ENCODE measurements at places on chromosomes 2 and 18. TPM values are rescaled to one million over a fixed set of nuclear protein-coding genes. Genes with fewer than 3 reads are reported as not detected.

DNA sequence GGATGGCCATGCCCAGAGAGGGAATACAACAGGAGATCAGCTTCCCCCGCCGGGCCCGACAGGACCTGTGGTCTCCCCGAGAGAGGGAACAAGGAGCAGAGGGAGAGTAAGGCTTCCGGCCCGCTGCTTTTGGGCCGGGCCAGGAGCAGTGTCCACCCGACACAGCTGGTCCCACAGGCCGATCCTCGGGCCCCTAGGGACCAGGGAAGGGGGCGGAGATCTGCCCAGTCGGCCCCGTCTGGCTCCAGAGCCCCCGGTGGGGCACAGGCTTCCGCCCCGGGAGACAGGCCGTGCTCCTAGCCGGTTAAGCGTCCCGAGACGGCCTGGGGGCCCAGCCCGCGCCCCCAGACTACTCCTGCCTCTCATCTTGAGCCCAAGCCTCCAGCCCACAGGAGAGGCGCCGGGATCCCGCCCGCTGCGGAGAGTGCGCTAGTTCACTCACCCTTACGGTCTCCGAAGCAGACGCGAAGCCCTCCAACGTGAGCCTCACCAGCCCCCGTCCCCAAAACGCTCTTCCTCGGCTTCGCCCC lies at the start of gene MCFD2:
Gene MCFD2 (minus strand): TSS at position 526 of the 530 bp plus-strand sequence. CDS start 6,635 bp downstream, outside the sequence.
- peak within 1 kb of the TSS; percentile 79 for H3K27ac ChIP-seq
- H3K36me3 ChIP-seq = peaks cover 23% of the 10 kb centered on the region
- no peaks in the 10 kb centered on the region for H3K27me3 ChIP-seq

DNA sequence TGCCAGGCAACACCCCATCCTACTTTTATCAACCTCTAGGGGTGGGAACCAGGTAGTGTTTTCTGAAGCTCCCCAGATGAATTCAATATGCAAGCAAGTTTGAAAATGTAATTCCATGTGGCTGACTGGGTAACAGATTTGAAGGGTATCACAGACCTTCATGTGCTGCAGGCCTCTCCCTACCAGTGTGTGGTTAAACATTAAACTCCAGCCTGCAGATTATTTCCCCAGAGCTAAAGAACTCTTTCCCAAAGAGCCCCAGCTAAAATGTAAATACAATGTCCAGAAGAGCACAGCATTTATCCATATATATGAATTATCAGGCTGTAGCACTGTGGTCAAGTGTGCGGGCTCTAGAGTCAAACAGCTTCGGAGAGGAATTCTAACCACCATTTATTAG lies 134.1 kb downstream of the MYO5B start:
- no peaks in the 10 kb centered on the region for H3K4me1 ChIP-seq
- H3K27me3 ChIP-seq = peaks cover 23% of the 10 kb centered on the region
- H3K4me3 ChIP-seq = no peak overlapping the region
- DNase-seq = no peak
- H3K27ac ChIP-seq = no peak overlapping the region
- H3K36me3 ChIP-seq = no peaks in the 10 kb centered on the region

- peaks cover 69% of the 10 kb centered on the region for H3K36me3 ChIP-seq
- H3K4me3 ChIP-seq = no peak overlapping the region
- peaks cover 51% of the 10 kb centered on the region for H3K4me1 ChIP-seq
These were observed 15.7 kb downstream of the MAL start for GRCh38 chr2:95041060-95041823.

DNA sequence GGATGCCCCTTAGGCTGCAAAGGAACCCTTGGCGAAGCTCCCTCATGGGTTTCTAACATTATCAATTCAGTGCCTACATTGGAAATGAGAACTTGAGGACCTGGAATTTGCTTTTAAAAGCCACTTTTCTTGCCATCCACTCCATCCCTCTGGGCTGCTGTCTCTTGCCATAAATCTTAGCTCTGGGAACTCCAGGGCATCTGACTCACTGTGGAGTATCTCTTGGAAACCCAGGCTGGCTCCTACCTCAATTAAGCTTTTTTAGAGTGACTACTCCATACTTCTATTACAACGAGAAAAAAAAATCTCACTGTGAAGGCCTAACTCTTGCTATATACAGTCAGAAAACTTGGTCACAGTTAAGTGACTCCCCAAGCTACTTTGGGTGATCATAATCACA lies 227.2 kb upstream of the SETBP1 start:
- H3K4me1 ChIP-seq = no peaks in the 10 kb centered on the region
- no peak for DNase-seq
- no peak overlapping the region for H3K27ac ChIP-seq
- no peaks in the 10 kb centered on the region for H3K36me3 ChIP-seq
- H3K27me3 ChIP-seq = no peaks in the 10 kb centered on the region
- no peak overlapping the region for H3K4me3 ChIP-seq

DNA sequence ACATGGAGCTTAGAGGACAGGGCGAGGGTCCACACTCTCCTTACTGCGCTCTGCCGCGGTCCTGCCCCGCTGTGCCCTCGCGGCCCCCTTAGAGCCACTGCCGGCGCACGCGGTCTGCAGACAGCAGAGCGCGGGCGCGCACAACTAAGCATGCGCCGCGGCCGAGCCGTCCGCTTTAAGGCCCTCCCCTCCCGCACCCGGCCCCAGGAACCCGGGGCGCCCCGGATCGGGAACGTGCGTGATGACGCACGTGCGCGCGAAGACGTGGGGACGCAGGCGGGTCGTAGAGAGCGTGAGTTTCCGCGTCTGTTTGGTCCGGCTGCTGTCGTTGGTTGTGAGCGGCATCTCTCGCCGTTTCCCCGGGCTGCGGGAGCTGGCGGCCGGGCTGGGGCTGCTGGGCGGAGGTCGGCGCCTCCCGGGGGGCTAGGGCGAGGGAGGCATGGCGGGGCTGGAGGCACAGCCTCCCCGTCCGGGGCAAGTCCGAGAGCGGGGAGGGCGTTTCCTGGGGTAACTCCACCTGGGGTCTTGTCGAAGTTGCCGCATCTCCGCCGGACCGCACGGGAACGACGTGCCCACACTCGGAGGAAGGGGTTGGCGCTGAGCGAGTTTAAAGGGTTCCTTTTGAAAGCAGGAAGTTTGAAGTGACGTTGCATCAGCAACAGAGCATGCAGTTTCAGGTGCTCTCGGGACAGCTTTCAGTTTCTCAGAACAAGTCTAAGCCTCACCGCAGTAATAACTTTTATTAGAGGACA lies at the start of gene RHBDD1:
Gene RHBDD1 (plus strand): TSS at position 259 of the 752 bp plus-strand sequence. CDS start 28,640 bp downstream, outside the sequence.
- H3K27ac ChIP-seq = peak within 1 kb of the TSS; percentile 98
- H3K36me3 ChIP-seq = peaks cover 55% of the 10 kb centered on the region
- H3K4me3 ChIP-seq = peak within 1 kb of the TSS; percentile 92
- no peaks in the 10 kb centered on the region for H3K27me3 ChIP-seq

GRCh38 chr18:12895626-12896025 lies 11.6 kb upstream of the PTPN2 start:
- H3K27ac ChIP-seq = no peak overlapping the region
- H3K27me3 ChIP-seq = peaks cover 33% of the 10 kb centered on the region
- H3K36me3 ChIP-seq = no peaks in the 10 kb centered on the region
- H3K4me3 ChIP-seq = no peak overlapping the region

DNA sequence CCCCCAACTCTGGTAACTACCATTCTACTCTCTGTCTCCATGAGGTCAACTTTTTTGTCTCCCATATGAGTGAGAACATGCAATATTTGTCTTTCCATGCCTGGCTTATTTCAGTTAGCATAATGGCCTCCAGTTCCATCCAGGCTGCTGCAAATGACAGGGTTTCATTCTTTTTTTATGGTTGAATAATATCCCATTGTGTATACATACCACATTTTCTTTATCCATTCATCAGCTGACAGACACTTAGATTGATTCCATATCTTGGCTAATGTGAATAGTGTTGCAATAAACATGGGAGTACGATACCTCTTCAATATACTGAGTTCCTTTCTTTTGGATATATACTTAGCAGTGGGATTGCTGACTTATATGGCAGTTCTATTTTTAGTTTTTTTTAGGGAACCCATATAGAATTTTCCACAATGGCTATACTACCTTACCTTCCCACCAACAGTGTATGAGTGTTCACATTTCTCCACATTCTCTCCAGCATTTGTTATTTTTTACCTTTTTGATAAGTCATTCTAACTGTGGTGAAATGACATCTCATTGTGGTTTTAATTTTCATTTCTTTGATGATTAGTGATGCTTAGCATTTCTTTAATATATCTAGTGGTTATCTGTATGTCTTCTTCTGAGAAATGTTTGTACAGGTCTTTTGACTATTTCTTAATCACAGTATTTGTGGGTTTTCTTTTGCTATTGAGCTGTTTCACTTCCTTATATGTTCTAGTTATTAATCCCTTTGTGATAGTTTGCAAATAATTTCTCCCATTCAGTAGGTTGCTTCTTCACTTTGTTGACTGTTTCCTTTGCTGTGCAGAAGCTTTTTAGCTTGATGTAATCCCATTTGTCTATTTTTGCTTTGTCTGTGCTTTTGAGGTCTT lies 112.2 kb downstream of the SRBD1 start:
- peak overlapping the region; percentile 31 for H3K27ac ChIP-seq
- DNase-seq = no peak
- H3K4me1 ChIP-seq = peaks cover 36% of the 10 kb centered on the region
- H3K27me3 ChIP-seq = no peaks in the 10 kb centered on the region
- H3K4me3 ChIP-seq = no peak overlapping the region

- no peaks in the 10 kb centered on the region for H3K36me3 ChIP-seq
- H3K27me3 ChIP-seq = peaks cover 21% of the 10 kb centered on the region
- peaks cover 8% of the 10 kb centered on the region for H3K4me1 ChIP-seq
- no peak overlapping the region for H3K27ac ChIP-seq
- H3K4me3 ChIP-seq = no peak overlapping the region
- no peak for DNase-seq
These were observed 80.2 kb upstream of the PHLPP1 start for GRCh38 chr18:62634979-62635630.

- no peak overlapping the region for H3K27ac ChIP-seq
- no peak overlapping the region for H3K4me3 ChIP-seq
- no peaks in the 10 kb centered on the region for H3K27me3 ChIP-seq
- H3K4me1 ChIP-seq = no peaks in the 10 kb centered on the region
- H3K36me3 ChIP-seq = peaks cover 4% of the 10 kb centered on the region
These were observed 30.1 kb downstream of the HS1BP3 start for GRCh38 chr2:20620696-20621365.

- DNase-seq = no peak
- H3K4me1 ChIP-seq = peaks cover 24% of the 10 kb centered on the region
- no peaks in the 10 kb centered on the region for H3K27me3 ChIP-seq
- H3K36me3 ChIP-seq = peaks cover 4% of the 10 kb centered on the region
- no peak overlapping the region for H3K4me3 ChIP-seq
- H3K27ac ChIP-seq = no peak overlapping the region
These were observed 71.2 kb downstream of the HPCAL1 start for GRCh38 chr2:10373931-10374330.

- H3K4me1 ChIP-seq = no peaks in the 10 kb centered on the region
- DNase-seq = no peak
- no peak overlapping the region for H3K4me3 ChIP-seq
- H3K36me3 ChIP-seq = no peaks in the 10 kb centered on the region
- no peak overlapping the region for H3K27ac ChIP-seq
- H3K27me3 ChIP-seq = no peaks in the 10 kb centered on the region
These were observed 78.3 kb downstream of the POU3F3 start for GRCh38 chr2:104932243-104932642.

- H3K36me3 ChIP-seq = peaks cover 84% of the 10 kb centered on the region
- H3K27ac ChIP-seq = no peak overlapping the region
- H3K4me1 ChIP-seq = no peaks in the 10 kb centered on the region
- no peak overlapping the region for H3K4me3 ChIP-seq
- no peak for DNase-seq
- no peaks in the 10 kb centered on the region for H3K27me3 ChIP-seq
These were observed 20.1 kb downstream of the PLEKHB2 start for GRCh38 chr2:131125195-131125757.

DNA sequence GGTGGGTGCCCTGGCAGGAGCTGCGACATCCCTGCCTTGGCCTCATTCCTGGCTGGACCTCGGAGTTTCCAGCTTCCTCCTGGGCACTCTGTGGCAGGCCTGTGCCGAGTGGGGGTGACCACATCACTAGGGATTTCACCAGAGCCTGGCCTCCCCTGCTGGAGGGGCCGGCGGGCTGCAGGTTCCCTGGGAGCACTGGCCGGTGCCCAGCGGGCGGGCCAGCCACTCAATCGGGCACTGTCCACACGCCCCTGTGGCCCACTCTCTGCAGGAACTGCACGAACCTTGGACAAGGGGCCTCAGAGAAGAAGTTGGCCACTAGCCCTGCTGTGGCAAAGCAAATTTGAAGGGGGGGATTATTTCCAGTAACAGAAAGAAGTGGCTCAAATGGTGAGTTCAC lies 110.7 kb upstream of the APCDD1 start:
- H3K27ac ChIP-seq = no peak overlapping the region
- no peak overlapping the region for H3K4me3 ChIP-seq
- DNase-seq = no peak
- H3K27me3 ChIP-seq = no peaks in the 10 kb centered on the region
- H3K36me3 ChIP-seq = no peaks in the 10 kb centered on the region

ATP5MC3 gene
- 417 TPM for total RNA-seq

GPBAR1 gene
- 0.41 TPM for total RNA-seq

ESPNL gene
- total RNA-seq = 0.07 TPM

SPHKAP gene
- total RNA-seq = not detected

Data from activated T-helper 2 cell treated with anti-CD3 and anti-CD28 coated beads, Interferon-gamma antibody, Interleukin-2, Interleukin-4, amounts not matched to agents 10 μg/mL and 5 μg/mL and 100 μg/mL, durations not matched to agents 14 hours and 24 hours and 36 hours (primary cell).